ENCODE measurements at places on chromosomes 13 and 19. TPM values are rescaled to one million over a fixed set of nuclear protein-coding genes. Genes with fewer than 3 reads are reported as not detected.

PRR22 gene
- total RNA-seq = 2.9 TPM

MCEMP1 gene
- total RNA-seq = not detected

ONECUT3 gene
- not detected for total RNA-seq

FFAR1 gene
- not detected for total RNA-seq

DIRAS1 gene
- 4.3 TPM for total RNA-seq

FXYD7 gene
- total RNA-seq = not detected

KLK14 gene
- 0.41 TPM for total RNA-seq

PSG11 gene
- total RNA-seq = not detected

TSC22D1 gene
- 80.3 TPM for total RNA-seq

SIGLEC10 gene
- not detected for total RNA-seq

NAT14 gene
- total RNA-seq = 64.7 TPM

ZNF225 gene
- 3.4 TPM for total RNA-seq

IGSF23 gene
- 0.31 TPM for total RNA-seq

TJP3 gene
- total RNA-seq = 0.53 TPM

AP1M2 gene
- total RNA-seq = 27.7 TPM

MAP4K1 gene
- total RNA-seq = 0.92 TPM

CCNA1 gene
- total RNA-seq = 0.51 TPM

PRTN3 gene
- 0.27 TPM for total RNA-seq

KRTDAP gene
- not detected for total RNA-seq

PDS5B gene
- 10.7 TPM for total RNA-seq

IGFL3 gene
- 0.21 TPM for total RNA-seq

VPS36 gene
- total RNA-seq = 11.4 TPM

SHC2 gene
- 1.0 TPM for total RNA-seq

CEACAM4 gene
- total RNA-seq = not detected

ZNF568 gene
- total RNA-seq = 1.3 TPM

IFNL1 gene
- total RNA-seq = not detected

DHDH gene
- total RNA-seq = 1.3 TPM

GJA3 gene
- total RNA-seq = 1.3 TPM

RXFP2 gene
- not detected for total RNA-seq

DCT gene
- not detected for total RNA-seq

All from A549 treated with CORT108297 at 1 μM for 4 hours (cell line).